ENCODE measurements at places on chromosomes 6 and 20.

DNA sequence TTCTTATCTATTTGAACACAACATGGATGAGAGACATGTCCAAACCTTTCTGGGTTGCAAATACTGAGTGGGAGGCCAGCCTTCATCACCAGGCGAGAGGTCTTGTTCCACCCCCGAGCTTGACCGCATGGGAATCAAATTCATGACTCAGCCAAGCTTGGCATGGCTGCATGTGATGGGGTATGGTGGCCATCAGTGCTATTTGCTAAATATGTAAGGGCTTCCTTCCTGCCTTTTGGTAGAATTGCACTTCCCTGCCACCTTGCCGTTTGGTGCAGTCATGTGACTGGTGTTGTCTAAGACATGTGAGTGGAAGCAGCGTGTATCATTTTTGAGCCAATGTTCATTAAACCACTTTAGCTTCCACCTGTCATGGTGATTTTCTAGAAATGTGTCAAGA is 508.9 kb upstream of the SULF2 start:
- DNase-seq: no peak

DNA sequence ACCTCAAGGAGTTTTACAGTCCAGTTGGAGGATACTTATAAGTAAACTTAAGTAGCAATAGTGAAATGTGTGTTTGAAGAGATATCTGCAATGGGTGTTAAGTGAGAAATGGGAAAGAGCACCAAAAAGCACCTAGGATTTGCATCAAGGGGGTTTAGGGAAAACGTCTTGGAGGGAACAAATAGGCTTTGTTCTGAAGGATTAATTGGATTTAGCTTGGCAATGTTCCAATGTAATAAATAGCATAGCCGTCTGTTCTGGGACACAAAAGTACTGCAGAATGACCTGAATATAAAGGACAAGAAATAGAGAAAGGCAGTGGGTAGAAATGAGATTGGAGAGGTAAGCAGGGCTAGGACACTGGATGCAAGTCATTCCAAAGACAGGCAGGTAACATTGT is 2.8 kb upstream of the MYO6 start:
- no peak for DNase-seq

- DNase-seq: no peak
Measured at GRCh38 chr6:41155132-41155805, 1.1 kb upstream of the TREML1 start.

- no peak for DNase-seq
Measured at GRCh38 chr6:49528571-49528970, 21.9 kb upstream of the C6orf141 start.

DNA sequence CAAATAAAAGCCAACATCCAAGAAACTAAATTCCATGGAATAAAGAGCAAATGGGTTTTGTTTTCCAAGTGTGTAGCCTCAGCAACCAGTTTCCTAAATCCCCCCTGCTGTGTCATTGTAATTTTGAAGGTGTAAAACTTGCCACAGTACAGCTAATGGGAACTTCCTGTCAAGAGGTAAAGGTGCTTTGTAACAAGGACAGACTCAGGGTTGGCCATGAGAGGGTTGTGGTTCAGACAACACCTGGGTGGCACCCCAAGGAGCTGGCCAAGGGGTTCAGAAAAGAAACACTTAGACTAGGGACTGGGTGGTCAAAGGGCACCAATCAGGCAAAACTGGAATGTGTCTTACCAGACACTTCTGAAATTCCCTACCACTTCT is 52.4 kb upstream of the LYRM2 start:
- peak; percentile 32 for DNase-seq

DNA sequence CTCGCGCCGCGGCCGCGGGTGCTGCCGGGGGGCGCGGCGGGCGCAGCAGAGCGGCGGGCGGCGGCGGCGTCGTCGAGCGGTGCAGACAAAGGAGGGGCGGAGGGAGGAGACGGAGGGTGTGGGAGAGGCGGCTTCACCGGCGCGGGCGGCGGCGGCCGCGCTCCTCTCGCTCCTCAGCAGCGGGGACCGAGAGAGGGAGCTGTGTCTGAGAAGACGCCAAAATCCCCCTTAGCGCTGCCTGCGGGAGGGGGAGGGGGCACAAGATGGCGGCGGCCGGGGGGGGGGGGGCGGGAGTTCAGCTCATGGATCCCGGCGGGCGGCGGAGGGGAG is 296 bp downstream of the ADNP start:
- DNase-seq: no peak

GRCh38 chr6:163260111-163260895 is 154.2 kb upstream of the QKI start:
- DNase-seq: peak; percentile 84

GRCh38 chr6:92911301-92911700 is 508.1 kb downstream of the EPHA7 start:
- DNase-seq: no peak

- no peak for DNase-seq
Measured at GRCh38 chr6:41063884-41064285, 8.3 kb downstream of the OARD1 start.

DNA sequence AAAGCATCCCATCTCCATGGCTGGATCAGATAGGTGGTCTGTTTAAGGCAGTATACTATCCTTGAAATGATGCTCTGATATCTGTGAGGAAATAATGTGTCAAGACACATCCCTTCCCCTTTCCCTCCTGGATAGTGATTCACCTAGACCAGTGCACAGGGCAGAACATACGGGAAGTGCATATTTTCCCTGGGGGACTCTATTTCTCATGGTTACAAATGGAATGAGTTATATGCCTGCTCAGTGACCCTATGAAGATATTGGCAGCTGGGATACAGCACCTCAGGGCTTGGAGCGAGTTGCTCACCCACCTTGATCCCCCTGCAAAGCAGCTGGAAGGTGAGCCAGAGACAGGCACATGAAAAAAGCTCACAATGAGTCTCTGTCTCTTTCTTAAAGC is 67.5 kb upstream of the PRL start:
- DNase-seq: no peak

GRCh38 chr6:166772518-166772917 is 145.5 kb upstream of the RPS6KA2 start:
- DNase-seq: peak; percentile 56

DNA sequence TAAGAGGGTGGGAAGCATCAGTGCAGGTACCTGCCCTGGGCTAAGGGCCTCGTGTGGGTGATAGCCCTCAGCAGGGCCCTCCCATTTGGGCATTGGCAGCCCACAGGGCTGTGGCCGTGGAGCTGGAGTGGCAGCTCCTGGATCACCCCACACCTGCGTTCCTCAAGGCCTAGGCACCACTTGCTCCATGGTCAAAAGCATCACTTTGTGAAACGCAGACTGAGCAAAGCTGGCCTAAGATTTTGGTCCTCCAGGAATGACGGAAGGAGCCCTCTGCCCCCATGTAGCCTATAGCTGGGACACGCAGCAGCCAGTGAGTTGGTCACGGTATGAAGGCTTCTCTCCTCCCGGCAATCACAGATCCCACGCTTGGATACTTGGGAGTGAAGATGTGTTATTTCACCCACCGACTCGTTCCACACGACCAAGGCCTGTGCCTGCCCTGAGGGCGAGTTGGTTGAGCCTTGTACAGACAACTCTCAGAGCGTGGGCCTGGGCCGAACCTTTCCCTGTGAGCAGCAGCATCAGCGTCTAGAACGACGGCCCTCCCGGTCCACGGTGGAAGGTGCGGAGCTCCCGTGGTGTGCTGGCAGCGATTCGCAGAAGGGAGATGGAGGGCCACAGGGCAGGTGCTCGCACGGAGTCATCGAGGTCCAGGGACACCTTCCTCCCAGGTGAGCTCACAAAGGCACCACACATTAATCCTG is 39.7 kb downstream of the THBS2 start:
- DNase-seq: no peak

GRCh38 chr6:33816911-33817310 is 13.1 kb upstream of the MLN start:
- DNase-seq: no peak

DNA sequence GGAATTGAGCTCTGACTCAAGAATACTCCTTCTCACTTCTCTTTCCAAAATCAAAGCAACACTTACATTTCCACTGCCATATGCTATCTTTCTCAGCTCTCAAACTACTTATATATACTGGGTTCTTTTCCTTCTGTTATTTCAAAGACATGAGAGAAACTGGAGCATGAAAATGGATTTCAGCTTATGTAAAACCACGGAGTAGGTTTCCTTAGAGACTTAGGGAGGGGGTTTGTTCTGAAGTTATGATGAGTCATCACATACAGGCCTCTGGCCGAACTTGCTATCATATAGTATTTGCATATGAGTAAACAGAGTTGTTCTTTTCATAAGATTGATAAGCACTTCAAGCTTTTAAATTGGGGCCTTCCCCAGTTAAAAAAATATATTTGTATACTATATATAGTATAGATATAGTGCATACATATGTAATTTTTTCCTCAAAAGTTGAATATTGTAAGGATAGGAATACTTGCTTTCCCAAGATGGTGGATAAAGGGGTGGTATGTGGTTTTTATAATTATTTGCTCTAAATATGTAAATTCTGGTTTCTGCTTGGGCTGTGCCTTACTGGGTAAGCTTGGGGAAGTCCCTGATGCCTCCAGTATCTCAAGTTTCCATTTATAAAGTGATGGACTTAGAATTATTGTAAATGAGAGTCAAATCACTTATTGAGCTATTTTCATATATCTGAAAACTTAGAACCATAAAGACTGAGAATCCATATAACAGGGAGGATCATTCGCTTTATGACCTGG is 273.9 kb downstream of the RFPL4B start:
- DNase-seq: no peak

- DNase-seq: peak; percentile 3
Measured at GRCh38 chr20:63533388-63533787, 3.8 kb downstream of the PTK6 start.

GRCh38 chr6:149508485-149508884 is 23.7 kb upstream of the ZC3H12D start:
- no peak for DNase-seq

DNA sequence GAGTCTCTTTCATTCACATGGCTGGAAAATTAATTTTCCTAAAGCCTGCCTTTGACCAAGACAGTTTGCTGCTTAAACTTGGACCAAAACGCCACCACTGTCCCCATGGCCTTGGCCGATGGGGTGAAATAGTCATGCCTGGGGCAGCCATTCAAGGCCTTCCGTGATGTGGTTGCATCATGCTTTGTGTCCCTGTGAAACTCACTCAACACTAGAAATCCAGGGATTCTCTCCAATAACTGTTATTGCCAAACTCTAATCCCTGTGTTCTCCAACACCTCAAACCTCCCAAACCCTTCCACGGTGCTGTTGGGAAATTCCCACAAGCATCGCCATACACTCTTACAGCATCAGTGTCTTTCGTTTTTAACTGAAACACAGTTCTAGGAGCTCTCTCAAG is 1.4 kb upstream of the TXNDC5 start:
- no peak for DNase-seq

Measured in iPS-NIHi11 (cell line).